Activated T-cell treated with anti-CD3 and anti-CD28 coated beads for 24 hours (primary cell): ENCODE measurements at places on chromosomes 7 and 10.

- DNase-seq: no peak
These were observed 790.8 kb upstream of the KCND2 start for GRCh38 chr7:119482209-119482608.

DNA sequence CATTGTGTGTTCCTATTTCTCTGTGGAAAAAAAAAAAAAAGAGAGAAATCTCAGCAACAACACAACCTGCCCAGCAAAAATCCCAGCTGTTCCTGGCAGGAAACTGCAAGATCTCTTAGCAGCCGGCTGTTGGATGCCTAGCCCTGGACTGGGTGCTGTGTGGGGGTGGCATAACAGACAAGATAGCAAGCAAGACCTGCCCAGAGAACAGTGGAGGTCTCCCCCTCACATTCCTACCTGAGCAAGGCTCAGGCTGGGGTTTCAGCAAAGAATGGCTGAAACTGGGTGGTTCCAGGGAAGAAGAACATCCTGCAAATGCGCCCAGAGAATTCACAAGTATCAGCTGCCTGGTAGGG is 248.8 kb upstream of the ZMIZ1 start:
- no peak for DNase-seq

- DNase-seq: no peak
These were observed 128.0 kb downstream of the MBL2 start for GRCh38 chr10:52644373-52645186.

GRCh38 chr10:29081951-29082685 is 206.8 kb upstream of the LYZL1 start:
- no peak for DNase-seq

GRCh38 chr10:666237-667012 is 23.0 kb downstream of the DIP2C start:
- no peak for DNase-seq
